ENCODE measurements at places on chromosomes 16 and 17.

- no peak for DNase-seq
Observed at GRCh38 chr16:5541356-5541755, 443.8 kb upstream of the EEF2KMT start.

DNA sequence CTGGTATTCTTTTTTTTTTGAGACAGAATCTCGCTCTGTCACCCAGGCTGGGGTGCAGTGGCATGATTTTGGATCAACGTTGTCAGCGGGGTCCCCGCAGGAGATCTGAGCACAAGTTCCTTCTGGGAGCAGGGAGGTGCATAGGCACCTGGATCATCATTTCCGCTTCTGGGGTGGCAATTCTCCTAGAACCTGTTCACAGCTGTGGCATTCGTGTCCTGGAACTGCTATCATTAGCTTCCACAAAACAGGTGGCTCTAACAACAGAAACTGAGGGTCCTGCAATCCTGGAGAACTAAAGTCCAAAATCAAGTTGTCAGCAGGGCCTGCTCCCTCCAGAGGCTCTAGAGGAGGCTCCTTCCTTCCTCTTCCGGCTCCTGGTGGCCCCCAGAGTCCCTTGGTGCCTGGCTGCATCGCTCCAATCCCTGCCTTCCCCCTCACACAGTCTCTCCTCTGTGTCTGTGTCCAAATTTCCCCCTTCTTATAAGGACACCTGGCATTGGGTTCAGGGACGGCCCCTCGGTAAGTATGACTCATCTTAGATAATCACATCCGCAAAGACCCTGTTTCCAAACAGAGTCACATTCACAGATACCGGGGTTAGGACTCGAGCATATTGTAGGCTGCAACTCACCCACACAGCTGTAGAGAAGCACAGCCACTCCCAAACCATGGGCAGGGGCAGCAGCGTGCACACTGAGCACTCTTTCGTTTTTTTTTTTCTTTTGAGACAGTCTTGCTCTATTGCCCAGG is 43.5 kb upstream of the KLHDC4 start:
- DNase-seq, result no peak

- no peak for DNase-seq
Observed at GRCh38 chr17:11242411-11242810, 1.4 kb downstream of the SHISA6 start.

- DNase-seq, result peak; percentile 55
Observed at GRCh38 chr16:31458073-31458843, 1.0 kb upstream of the ARMC5 start.

- DNase-seq, result no peak
Observed at GRCh38 chr17:17420561-17421269, 56.1 kb upstream of the MED9 start.

- DNase-seq, result no peak
Observed at GRCh38 chr17:6299275-6299674, 135.6 kb downstream of the AIPL1 start.

- DNase-seq, result no peak
Observed at GRCh38 chr17:37134050-37134449, 185.3 kb downstream of the AATF start.

DNA sequence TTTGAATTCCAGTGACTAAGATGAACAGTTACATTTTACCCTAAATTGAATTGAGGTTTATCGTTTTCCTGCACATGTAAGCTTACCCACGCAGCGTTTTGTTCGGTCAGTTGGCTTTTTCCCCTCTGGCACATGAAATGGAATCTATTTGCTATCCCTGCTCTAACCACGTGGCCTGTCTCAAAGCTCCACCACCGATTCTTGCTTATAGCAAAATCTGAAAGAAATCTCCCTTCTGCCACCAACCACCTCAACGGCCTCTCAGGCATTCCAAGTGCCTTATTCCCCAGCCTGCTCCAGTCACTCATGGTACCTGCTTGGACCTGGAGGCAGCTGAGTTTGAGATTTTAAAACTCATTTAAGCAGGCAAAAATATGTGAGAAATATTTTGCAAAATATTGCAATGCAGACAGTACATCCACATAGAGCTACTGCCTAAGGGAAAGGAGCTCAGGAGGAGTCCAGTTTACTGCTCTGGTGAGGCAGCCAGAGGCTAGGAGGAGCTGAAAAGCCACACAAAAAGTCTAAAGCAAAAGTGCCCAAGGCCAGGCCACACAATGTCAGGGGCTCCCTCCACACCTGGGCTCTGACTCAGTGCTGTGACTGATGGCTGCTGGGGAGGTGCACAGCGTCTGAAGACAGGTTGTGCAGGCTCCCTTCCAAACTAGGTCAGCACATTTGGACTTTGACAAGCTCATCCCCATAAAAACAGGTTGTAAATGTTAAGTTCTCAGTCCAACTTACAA is 26.4 kb downstream of the ARHGAP17 start:
- no peak for DNase-seq

GRCh38 chr17:72588961-72589360 is 468.1 kb downstream of the SOX9 start:
- DNase-seq, result no peak

DNA sequence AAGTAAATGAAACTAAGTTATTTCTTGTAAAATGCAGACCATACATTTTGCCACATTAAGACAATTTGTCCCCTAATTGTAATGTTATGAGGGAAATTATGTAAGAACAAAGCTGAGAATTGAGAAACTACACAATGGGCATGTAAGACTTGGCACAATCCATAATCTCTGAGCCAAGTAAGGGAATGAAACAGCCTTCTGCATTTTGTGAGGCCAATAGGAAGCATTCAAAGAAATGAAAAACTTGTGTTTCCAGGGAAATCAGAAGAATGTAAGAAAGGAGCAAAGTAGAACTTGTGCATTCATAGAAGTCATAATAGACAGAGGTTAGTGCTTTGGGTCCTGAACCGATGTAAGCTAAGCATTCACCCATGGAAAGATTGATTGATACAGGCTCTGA is 1.8 kb downstream of the KRTAP9-4 start:
- no peak for DNase-seq

GRCh38 chr17:72467841-72468653 is 347.2 kb downstream of the SOX9 start:
- no peak for DNase-seq

DNA sequence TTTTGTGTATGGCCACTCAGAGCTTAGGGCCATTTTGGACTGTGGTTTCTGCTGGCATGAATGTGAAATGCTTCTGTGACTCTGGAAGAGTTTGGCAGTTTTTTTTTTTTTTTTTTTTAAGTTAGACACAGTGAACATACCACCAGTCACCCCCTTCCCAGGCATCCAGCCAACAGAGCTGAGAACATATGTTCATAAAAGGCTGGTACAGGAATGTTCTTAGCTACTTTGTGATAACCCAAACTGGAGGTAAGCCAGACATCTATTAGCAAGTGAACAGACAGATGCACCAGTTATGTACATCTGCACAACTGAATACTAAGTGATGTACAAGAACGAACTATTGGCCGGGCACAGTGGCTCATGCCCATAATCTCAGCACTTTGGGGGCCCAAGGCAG is 92.7 kb downstream of the ABCC1 start:
- DNase-seq, result no peak

DNA sequence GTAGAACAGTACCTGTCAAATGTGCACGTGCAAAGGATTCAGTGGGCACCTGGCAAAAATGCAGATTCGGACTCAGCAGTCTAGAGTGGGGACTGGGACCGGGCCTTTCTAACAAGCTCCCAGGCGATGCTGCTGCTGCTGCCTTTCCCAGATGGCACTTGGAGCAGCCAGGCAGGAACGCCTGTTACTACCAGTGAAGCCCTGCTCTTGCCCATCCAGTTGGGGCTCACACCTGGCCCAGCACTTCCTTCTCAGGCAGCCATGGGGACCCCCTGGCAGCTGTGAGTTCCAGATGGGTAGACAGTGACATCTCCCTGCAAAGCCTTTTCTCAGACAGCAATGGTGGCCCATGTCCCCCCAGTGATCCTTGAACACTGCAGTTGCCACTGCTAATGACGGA is 30.4 kb downstream of the KDM8 start:
- DNase-seq, result no peak

- DNase-seq, result no peak
Observed at GRCh38 chr17:57459286-57459915, 203.1 kb downstream of the MSI2 start.

DNA sequence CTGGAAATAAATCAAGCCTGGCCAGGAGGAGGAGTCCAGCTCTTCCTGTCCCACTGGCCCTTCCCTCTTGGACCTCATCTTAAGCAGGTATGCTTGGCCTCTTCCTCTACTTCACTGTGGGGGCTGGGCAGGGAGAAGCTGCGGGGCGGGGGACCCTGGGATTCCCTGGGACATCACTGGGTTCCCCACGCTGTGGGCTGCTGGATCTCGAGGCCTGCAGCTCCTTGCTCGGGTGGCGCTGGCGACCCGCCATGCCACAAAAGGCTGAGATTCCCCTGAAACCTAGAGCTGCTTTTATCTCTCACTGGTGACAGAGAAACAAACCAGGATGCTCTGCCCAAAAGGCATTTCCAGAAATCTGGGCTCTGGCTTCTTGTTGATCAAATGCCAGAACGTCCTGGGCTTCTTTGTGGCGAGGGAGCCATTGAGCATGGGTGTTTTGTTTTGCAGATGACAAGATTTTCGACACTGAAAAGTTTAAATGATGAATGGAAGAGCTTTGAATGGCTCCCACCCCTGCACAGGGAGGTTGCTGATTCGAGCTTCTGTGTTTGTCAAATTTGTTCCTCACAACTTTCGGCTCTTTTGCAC is 8.6 kb upstream of the PGS1 start:
- no peak for DNase-seq

- no peak for DNase-seq
Observed at GRCh38 chr16:53775821-53776431, 72.0 kb downstream of the FTO start.

GRCh38 chr16:27239906-27240655 is 28.5 kb downstream of the NSMCE1 start:
- DNase-seq, result no peak

DNA sequence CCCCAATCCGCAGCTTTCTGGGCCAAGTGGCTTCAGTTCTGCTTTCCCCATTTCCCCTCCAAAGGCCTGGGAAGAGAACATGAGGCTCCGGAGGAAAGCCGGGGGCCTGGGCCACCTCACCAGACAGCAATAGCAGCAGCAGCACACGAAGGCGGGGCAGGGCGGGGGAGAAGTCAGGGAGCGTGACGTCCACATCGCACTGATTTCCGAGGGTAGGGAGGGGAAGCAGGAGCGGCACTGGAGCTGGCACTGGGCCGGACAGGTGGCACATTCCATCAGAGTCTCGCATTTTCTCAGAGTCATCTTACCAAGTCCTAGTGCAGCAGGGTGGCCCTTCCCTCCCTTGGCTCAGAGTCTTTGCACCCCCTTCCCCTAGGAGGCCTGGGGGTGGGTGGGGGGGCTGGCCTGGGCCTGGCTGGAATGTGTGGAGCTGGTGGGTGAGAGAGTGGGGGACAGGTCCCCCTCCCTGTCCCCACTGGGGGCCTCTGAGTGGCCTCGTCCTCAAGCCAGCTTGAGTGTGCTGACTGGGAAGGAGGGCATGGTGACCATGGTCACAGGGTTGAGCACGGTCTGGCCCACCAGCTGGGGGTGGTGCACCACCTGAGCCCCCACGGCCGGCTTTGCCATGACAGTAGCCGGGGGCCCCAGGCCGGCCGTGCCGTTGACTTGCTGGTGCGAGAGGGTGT is 14.3 kb downstream of the MNT start:
- DNase-seq, result no peak

DNA sequence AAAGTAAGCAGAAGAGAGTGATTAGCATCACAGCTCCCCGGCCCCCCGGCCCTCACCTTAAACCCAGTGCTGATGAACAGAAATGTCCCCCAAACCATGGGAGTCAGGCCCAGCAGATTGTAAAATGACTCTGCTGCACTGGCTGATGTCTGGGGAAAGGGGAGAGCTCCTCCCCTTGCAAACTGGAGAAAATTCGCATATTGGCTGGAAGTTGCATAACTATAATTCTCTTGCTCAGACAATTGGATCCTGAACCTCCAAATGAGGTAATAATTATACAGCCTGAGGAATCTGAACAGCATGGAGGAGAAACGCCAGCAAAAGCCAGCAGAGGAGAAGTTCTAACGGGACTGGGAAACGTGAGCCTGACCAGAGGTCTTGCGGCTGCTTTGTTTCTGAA is 109.7 kb downstream of the C16orf95 start:
- no peak for DNase-seq

DNA sequence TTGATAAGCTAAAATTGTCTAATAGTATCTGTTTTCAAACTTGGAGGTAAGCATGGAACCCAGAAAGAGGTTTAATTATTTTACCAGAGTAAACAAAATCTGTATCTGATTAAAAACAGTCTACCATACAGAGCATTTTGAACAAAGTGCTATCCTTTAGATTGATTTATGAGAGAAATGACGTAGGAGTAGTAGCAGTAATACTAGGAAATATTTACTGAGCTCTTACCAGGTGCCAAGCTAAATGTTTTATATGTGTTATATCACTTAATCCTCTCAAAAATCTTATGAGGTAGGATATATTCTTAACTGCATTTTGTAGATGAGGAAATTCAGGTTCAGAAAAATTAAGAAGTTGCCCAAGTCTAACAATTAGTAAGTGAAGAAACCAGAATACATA is 186.4 kb upstream of the NOG start:
- no peak for DNase-seq

DNA sequence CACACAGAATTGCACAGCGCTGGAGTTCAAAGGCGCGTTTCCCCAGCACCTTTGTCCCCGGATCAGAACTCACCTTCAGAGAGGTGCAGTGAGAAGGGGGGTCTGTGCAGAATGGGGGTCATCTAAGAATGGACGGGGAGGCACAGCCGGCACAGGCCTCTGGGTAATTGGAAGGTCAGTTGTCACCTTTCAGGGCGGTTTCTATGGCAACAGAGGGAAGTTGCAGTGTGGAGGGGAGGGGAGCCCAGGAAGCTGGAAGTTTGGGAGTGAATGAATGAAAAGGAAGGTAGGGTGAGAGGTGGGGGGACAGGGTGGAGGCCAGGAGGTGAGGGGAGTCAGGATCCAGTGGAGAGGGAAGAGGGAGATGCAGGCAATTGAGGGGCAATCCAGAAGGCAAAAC is 12.4 kb upstream of the KCNG4 start:
- DNase-seq, result no peak

GRCh38 chr17:73644145-73645049 is at the start of gene SDK2:
Gene SDK2, minus strand, starts transcription at chr17:73644445. Its CDS starts 357 bp downstream, at chr17:73644088.
- no peak for DNase-seq

DNA sequence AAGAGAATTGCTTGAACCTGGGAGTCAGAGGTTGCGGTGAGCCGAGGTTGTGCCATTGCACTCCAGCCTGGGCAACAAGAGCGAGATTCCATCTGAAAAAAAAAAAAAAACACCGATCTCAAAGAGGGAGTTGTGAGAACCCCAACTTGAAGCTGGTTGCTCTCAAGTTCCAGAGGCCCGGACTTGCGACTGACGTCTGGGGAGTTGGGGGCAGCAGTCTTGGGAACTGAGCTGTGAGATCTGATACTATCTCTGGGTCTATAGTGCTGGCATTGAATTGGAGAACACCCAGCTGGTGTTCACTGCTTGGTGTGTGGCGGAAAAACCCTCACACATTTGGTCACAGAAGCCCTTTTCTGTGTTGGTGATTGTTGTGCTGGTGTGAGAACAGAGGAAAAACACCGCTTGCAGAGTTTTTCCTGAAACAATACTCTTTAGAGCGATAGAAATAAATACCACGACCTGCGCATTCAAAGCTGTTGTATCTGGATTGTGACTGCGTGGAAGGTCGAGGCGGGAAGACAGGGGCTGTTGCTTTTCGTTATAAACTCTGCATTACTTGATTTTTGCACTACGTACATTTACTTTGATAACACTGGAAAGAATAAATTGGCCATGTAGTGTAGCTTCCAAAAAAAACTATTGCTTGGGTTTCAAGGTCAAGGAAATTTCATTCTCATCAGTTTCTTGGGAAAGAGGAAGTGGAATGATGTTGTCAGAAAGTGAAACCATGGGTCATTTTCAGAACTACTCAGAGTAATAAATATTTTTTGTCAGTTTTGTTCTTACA is 8.8 kb downstream of the SCIMP start:
- DNase-seq, result no peak

All from T-helper 22 cell (primary cell).